Iris pigment epithelial cell (primary cell): ENCODE measurements at places on chromosomes 1 and 21.

DNA sequence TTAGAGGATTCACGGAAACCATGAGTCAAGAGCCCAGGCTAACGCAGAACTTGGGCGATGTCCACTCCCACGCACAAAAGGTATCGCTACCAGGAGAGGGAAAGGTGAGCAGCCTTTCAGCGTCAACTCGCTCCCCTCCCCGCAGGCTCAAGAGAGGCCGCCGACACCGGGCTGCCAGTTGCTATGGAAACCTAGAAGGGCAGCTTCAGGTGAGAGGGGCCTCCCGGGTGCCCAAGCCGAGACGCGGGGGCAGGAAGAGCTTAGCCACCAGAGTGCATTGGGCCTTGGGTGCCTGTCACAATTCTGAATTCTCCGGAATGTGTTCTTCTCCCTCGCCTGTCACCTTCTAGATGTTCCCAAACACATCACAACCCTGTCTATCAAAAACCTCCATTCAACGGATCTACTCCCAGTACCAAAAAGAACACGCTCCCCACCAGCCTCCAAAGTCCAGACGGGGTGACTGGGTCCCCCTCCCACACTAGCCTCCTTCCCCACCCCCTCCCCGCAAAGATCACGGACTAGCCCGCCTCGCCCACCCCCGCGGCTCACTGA lies 694 bp downstream of the MEAF6 start:
- peak; percentile 21 for DNase-seq

DNA sequence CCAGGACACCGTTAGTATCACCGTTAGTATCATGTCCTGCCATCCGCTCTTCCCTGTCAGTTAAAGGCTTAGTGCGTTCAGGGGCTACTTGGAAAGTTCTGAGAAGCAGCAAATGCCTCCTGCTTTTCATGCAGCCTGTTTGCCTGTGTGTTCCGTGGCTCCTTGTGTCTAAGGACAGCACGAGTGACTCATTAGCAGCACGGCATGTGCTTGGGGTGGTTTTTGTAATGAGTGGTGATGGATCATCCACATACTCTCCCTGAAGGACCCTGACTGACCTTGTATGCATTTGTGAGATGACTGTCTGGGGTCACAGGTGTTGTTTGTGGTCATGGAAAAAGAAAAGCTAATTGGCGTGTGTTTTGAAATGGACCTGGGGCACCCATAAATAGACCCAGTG lies 221.9 kb downstream of the PBX1 start:
- peak; percentile 93 for DNase-seq

GRCh38 chr1:30889511-30889910 lies 19.0 kb downstream of the SDC3 start:
- peak; percentile 16 for DNase-seq

DNA sequence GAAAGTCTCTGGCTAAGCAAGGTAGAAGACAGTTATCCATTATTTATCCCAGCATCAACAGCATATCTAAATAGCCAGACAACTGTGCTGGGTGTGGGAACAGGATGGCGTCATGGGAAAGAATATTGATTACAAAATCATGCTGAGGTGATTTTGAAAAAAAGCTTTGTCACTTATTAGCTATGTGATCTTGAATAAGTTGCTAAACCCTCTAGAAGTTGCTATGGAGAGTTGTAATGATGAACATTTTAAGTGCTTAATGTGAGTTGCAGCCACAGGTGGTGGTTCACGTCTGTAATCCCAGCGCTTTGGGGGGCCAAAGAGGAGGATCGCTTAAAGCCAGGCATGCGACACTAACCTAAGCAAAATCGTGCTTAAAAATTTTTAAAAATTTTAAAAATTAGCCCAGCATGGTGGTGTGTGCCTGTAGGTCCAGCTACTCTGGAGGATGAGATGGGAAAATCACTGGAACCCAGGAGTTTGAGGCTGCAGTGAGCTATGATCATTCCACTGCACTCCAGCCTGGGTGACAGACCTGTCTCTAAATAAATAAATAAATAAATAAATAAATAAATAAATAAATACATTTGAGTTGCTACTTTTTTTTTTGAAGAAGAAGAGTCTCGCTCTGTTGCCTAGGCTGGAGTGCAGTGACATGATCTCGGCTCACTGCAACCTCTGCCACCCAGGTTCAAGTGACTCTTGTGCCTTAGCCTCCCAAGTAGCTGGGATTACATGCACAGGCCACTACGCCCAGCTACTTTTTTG lies 33.6 kb downstream of the WNT2B start:
- peak; percentile 57 for DNase-seq

- no peak for DNase-seq
Measured at GRCh38 chr1:160863774-160864131, 1.1 kb upstream of the CD244 start.

GRCh38 chr1:81543764-81544163 lies 257.0 kb upstream of the ADGRL2 start:
- no peak for DNase-seq

- DNase-seq = no peak
Measured at GRCh38 chr1:32965251-32965747, 690 bp upstream of the RNF19B start.

DNA sequence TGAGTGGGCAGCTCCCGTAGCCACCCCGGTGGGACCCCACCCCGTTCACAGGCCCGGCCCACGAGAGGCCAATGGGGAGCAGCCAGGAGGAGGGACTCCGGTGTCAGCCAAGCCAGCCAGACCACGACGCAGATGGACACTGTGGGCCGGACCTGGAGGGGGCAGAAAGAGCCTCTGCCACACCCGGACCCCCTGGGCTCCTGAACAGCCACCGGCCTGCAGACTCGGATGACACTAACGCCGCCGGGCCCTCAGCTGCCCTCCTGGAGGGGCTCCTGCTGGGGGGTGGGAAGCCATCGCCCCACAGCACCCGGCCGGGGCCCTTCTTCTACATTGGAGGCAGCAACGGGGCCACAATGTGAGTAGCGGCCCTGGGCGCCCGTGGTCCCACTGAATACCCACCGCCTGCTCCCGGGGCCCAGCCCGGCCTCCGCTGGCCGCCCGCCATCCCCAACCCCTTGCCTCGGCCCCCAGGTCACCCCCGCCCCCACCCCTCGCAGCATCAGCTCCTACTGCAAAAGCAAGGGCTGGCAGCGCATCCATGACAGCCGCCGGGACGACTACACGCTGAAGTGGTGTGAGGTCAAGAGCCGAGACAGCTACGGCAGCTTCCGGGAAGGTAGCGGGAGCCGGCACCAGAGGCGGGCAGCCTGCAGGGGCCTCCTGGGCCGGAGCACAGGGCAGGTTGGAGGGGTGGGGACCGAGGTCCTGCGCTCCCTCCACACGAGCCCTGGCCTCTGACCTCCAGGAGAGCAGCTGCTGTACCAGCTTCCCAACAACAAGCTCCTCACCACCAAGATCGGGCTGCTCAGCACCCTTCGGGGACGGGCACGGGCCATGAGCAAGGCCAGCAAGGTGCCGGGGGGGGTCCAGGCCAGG lies 6.5 kb downstream of the TTLL10 start:
- DNase-seq = no peak

DNA sequence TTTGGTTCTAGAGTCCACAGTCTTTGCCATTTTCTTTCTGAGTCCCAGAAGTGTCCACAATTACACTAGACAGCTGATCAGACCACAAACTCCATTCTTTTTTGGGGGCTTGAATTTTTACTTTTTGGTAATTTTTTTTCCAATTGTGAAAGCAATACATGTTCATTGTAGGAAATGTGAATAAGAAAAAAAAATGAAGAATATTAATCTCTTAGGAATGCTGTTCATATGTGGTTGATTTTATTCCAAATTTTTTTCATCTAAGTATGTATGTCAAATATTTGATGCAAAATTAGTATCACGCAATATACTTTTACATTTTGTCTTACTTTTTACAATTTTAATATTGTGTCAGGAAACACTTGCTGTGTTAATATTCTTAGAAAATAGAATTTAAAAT lies 76.4 kb upstream of the ETS2 start:
- DNase-seq = no peak

GRCh38 chr21:36125512-36126207 lies 9.2 kb upstream of the CBR3 start:
- peak; percentile 69 for DNase-seq

- DNase-seq = no peak
Measured at GRCh38 chr1:119007339-119007669, 19.2 kb upstream of the TBX15 start.

DNA sequence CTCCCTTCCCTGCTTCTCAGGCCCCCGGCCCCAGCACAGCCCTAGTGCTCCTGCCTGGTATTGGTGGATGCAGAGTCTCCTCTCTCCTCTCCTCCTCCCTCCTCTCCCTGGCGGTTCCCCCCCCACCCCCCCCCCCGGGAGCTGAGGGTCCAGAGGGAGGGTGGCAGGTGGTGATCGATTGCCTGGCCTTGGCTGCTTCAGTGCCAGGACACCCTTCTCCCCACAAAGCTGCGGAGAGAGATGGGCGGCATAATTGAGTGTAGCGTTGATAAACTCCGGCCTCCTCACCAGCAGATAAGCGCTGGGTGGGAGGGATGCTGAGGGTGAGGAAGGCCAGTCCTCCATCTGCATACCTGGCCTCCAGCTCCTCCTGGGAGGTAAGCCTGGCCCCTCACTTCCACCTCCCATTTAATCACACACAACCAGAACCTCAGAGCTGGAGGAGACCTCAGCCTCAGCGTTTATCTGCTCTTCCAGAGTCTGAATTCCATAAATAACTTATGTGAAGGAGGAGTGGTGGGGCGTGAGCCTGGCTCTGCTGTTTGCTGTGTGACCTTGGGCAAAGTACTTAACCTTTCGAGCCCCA lies 60.8 kb downstream of the LRRN2 start:
- no peak for DNase-seq

- no peak for DNase-seq
Measured at GRCh38 chr21:44399151-44399954, 45.9 kb downstream of the TRPM2 start.

GRCh38 chr1:31548907-31549808 lies 27.2 kb upstream of the TINAGL1 start:
- peak; percentile 83 for DNase-seq

GRCh38 chr21:44337941-44338895 lies 972 bp downstream of the CFAP410 start:
- DNase-seq = peak; percentile 45

GRCh38 chr1:225467193-225468020 lies 39.6 kb upstream of the LBR start:
- peak; percentile 62 for DNase-seq

DNA sequence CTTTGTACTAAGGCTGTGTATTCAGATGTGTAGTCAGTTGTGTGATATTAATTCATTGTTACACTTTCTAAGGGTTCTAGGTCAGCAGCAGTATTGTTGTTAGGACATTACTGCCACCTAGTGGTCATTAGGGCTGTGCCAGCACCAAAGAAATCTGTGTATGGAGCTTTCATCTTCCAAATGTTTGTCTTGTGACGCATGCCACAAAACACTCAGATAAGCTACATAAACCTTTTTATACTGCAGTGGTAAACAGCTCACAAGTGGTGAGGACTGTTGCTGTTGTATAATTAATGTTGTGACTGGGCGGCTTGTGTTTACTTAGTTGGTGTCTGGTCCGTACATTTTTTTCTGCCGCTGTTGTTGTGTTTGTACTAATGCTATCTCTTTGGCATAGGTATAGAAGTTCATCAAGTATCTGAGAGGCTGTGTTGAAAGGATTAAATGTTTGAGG lies 51.7 kb downstream of the S1PR1 start:
- peak; percentile 94 for DNase-seq

DNA sequence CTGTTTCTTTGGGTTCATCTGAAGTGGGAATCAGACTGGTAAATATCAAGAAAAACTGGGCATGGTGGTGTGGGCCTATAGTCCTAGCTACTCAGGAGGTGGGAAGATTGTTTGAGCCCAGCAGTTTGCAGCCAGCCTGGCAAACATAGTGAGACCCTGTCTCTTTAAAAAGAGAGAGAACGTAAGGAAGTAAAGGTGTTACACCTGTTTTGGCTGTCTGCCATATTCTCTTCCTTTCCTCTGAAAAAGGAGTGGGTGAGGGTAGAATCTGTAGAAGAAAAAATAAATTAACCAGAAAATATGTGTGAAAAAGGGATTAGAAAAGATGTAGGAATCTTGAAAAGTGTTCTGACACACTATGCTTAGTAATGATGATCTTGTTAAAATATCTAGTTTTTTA lies 20.0 kb downstream of the AHCYL1 start:
- DNase-seq = no peak

- peak; percentile 53 for DNase-seq
Measured at GRCh38 chr21:31473685-31474345, 129.8 kb upstream of the TIAM1 start.

DNA sequence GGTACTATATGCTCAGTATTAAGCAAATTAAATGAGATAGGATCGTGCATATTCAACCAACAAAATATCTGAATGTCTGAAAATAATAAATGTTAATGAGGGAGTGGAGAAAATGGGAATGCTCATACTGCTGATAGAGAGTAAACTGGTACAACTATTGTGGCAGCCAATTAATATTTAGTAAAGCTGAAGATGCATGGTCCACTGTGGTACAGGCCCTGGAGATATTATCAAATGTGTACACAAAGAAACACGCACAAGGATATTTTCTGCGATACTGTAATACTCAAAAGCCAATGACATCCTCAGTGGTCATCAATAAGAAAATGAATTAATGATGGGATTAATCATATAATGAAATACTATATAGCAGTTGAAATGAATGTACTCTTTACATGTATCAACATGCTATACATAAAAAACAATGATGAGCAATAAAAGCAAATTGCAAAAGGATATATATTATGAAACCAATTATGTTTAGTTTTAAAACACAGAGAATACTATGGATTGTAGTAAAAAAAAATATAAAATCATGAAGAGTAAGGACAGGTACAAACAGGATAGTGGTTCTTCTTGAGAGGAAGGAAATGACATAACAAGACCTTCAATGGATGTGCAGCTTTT lies 25.0 kb downstream of the MRPL39 start:
- no peak for DNase-seq

DNA sequence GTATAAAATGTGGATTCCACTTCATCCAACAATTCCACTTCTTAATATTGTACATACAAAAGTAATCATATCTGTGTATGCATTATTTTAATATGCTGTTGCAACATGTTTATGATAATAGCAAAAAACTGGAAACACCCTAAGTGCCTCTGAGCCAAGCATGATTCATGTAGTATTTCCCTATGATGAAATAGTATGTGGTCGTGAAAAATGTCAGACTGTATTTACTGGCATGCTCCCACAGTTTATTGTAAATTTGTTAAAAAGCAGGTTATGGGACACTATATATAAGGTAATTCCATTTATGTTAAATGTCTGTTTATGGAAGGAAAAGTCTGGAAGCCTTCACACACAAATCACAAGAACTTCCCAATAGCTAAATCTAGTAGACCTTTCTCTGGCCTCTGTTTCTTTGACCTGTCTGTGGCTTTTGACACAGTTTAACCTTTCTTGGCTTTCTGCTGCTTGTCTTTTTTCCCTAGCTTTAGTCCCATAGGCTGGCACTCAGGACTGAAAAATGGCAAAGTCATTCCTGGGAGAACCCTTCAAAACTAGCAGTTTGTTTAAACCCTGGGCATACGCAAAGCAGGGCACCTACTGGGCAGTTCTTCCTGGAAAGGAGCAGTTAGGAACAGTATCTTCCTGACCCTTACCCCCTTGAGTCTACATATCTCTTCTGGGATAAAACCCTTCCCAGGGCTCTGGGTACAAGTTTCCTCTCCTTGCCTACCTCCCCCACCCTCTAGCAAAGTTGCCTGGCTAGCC lies 65.4 kb upstream of the ARTN start:
- peak; percentile 88 for DNase-seq
